ENCODE measurements at places on chromosomes 16 and 17.

- DNase-seq: no peak
Measured at GRCh38 chr16:8736123-8736668, 61.2 kb downstream of the TMEM186 start.

DNA sequence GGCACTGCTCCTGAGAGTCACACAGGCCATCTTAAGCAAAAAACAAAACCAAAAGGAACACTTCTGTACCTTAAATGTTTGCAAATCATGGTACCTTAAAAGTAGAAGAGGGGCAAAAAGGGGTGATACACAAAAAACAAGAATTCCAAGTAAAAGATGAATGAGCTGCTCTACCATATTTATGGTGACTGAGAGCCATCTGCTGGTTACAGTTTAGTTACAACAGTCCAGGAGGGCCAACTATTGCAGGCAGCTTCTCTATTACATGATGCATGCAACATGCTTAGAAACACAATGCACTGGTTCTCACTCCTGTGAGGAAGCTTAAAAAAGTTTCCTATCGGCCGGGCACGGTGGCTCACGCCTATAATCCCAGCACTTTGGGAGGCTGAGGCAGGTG lies 53.5 kb downstream of the STX8 start:
- DNase-seq: peak; percentile 77

DNA sequence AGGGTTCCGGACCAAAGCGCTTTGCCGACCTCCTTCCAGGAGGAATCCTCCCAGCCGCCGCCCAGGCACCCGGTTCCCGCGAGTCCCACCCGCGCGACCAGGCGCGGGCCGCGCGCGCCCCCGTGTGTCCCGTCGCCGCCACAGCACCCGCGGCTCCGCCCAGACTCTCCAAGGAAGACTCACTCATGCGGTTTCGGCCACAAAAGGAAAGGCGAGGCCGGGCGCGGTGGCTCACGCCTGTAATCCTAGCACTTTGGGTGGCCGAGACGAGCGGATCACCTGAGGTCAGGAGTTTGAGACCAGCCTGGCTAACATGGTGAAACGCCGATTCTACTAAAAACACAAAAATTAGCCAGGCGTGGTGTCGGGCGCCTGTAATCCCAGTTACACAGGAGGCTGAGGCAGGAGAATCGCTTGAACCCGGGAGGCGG lies 3.5 kb upstream of the PKMYT1 start:
- peak; percentile 65 for DNase-seq

- peak; percentile 1 for DNase-seq
Measured at GRCh38 chr17:79658811-79659207, 48.0 kb upstream of the RBFOX3 start.

DNA sequence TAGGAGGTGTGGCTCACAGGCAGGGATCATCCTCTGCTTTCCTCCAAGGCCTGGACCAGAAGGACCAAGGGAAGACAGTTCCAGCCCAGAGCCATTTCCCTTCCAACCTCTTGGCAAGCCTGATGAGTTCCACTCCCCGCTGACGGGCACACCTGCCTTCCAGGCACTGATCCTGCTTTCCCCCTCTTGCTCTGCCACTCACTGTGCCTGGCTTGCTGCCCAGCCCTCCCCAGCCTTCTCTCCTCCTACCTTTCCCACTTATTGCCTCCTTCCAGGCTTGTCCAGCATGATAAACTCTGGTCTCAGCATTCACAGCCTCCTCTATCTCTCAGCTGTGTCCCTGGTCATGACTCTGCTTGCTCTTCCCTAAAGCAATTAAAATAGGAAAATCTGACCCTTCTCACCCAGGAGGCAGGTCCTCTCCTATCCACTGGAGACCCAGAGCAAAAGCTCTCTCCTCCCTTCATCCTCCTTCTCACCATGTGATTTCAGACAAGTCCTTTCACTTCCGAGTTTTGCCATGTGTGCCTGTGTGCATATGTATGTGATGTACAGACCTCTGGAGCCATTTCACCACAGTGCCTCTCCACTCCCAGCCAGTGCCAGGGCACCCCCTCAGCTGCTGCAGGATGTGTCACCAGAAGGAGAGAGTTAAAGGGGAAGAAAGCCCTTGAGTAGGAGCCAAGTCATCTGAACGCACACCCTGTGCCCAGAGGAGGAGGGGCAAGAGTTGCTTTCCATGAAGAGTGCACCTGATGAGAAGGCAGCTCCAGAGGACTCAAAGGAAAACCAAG lies 13.4 kb upstream of the TMEM170A start:
- no peak for DNase-seq

GRCh38 chr17:27544350-27545131 lies 86.4 kb upstream of the LGALS9 start:
- no peak for DNase-seq

DNA sequence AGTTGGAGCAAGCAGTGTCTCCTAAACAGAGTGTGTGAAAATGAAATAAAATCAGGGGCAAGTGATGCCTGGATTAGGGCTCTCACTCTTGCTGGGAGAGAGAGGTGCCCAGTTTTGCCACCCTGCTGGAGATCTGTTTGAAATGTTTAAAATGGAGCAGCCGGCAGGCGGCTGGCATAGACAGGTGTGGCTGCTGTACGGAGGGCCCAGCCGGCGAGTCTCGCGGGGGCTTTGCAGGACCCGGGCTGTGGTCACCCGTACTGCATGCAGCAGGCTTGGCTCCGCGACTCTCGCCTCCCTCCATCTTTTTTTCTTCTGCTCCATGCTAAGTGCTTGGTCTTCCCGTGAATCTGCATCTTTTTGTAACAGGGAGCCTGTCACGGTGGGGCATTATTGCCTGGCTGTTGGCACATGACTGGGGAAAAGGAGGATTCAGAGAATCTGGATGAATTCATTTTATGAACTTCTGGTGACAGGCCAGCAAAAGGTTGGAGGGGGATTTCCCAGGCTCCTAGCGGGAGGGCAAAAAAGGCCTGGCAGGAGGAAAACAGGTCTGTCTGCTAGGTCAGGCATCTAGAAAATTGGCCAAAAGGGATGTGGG lies 1.8 kb downstream of the ZNRF1 start:
- peak; percentile 33 for DNase-seq

Measured in fibroblast of the aortic adventitia (primary cell).